Transverse colon (tissue), 4 donors: ENCODE measurements at places on chromosomes 3 and 15. TPM values are rescaled to one million over a fixed set of nuclear protein-coding genes. Genes with fewer than 3 reads are reported as not detected.
A peak's percentile ranks its signal among the peaks of the same experiment; 100 is the strongest.

Gene SLCO2A1
- total RNA-seq = 8.4 TPM

GRCh38 chr3:155202626-155203025, 90.9 kb downstream of the STRIT1 start:
- no peaks in the 10 kb centered on the region for H3K27me3 ChIP-seq
- no peak for DNase-seq
- H3K4me3 ChIP-seq = no peak overlapping the region
- H3K36me3 ChIP-seq = no peaks in the 10 kb centered on the region
- H3K27ac ChIP-seq = no peak overlapping the region
- no peaks in the 10 kb centered on the region for H3K4me1 ChIP-seq

GRCh38 chr3:129004639-129005295, 3.7 kb downstream of the EFCC1 start:
- H3K36me3 ChIP-seq = no peaks in the 10 kb centered on the region
- no peak overlapping the region for H3K4me3 ChIP-seq
- DNase-seq = no peak
- H3K4me1 ChIP-seq = peaks cover 52% of the 10 kb centered on the region
- peak overlapping the region; percentile 65 for H3K27ac ChIP-seq

Gene TGM4
- not detected for total RNA-seq

DNA sequence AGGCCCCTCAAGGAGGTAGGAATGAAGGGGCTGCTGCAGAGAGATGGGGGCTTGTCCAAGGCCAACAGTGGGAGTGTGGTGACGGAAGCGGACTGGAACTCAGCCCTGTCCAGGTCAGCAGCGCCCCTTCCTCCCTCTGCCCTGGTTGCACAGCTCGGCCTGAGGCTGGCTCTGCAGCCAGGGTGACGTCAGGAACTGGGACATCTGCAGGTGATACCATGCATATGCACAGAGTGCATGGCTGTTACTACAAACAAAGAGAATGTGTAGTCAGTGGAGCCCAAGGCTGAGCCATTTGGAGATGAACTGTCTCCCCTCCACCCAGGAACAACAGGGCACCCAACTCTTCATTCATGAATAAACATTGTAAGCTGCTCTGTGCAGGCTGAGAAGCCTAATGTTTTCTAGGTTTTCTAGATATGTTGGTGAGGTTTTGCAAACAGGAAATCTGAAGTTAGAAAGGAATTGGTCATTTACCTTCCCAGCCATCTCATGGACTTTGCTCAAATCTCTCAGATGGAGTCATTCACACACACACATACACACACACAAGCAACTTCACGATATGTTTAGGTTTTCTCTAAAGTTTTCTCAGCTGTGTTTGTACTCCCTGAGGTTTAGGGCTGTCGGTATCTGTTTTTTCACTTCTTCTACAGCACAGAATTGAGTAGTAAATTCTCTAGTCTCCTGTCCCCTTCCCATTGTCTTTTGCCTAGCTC, 117.2 kb downstream of the TLE3 start:
- no peaks in the 10 kb centered on the region for H3K4me1 ChIP-seq
- no peak for DNase-seq
- no peaks in the 10 kb centered on the region for H3K36me3 ChIP-seq
- no peak overlapping the region for H3K4me3 ChIP-seq
- peak overlapping the region; percentile 40 for H3K27ac ChIP-seq

Gene POLQ
- total RNA-seq = 25.1 TPM
